ENCODE measurements at places on chromosomes 12 and 14. TPM values are rescaled to one million over a fixed set of nuclear protein-coding genes. Genes with fewer than 3 reads are reported as not detected.
A peak's percentile ranks its signal among the peaks of the same experiment; 100 is the strongest.

DIO2 gene
- total RNA-seq: 7.2 TPM

LGMN gene
- 100.0 TPM for total RNA-seq

KRT82 gene
- not detected for total RNA-seq

PIP4P1 gene
- total RNA-seq: 17.7 TPM

FOS gene
- 25.4 TPM for total RNA-seq

SLC6A13 gene
- total RNA-seq: 1.9 TPM

DNA sequence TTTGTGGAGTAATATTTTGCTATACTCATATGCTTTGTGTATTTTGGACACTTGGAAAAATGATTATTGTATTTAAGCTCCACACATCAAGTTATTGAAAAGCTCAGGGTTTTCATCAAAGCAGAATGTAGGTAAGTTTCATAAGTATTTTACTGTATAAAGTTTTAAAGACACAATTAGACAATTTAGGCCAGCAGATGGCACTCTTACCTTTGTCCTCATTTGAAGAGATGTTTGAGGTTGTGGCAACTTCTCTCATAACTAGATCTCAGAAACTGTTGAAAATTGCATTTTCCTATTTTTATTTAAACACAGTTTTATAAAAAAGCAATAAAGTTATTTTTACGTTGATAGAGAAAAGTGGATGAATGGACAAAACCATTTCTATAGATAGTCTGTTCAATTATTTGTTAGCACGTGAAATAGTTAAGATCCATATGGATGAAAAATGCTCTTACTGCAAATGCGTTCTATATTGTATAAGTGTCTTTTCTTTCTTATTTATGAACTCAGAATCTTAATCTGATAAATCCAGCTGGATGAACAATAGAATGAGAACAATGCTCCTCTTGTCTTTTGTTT lies 300.0 kb downstream of the AEBP2 start:
- no peak for DNase-seq

GRCh38 chr12:15052691-15053090 lies 79.8 kb downstream of the PDE6H start:
- no peak for DNase-seq

DNA sequence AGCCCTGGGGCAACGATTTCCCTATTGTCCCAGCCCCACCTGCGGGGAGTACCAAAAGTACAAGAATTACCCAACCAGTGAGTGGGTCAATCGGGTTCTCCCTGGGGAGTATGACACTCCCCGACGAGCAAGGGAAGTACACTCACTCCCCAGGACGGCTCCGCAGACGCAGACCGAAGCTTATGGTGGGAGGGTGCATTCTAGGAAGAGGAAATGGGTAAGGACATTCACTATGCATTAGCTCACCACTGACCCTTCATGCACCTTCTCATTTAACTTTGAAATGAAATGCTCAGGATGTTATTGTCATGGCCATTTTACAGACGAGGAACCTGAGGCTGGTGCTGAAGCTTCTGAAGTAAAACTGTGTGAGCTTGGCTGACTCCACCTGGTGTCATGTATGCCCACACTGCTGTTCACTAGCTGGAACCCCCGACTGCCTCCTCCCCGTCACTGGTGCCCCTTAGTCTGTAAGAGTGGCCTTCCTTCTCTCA lies 45.8 kb upstream of the TMED10 start:
- DNase-seq: peak; percentile 34

DNA sequence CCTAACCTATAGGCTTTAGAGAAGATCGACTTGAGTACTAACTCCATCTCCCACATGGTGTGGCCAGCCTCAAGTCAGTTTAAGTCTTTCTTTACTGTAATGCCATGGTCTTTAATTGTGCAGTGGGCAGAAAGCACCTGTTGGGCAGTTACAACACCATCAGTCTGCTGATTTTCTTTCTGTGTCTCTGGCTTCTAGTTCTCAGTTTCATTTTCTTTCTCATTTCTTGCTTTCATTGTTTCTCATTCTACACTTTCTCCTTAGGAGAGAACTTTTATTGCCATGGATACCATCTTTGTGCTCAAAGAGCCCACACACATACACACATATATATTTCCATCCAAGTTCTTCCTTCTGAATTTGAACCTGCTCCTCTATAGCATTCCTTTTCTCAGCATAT lies 96.1 kb upstream of the SLC16A7 start:
- no peak for DNase-seq

DNA sequence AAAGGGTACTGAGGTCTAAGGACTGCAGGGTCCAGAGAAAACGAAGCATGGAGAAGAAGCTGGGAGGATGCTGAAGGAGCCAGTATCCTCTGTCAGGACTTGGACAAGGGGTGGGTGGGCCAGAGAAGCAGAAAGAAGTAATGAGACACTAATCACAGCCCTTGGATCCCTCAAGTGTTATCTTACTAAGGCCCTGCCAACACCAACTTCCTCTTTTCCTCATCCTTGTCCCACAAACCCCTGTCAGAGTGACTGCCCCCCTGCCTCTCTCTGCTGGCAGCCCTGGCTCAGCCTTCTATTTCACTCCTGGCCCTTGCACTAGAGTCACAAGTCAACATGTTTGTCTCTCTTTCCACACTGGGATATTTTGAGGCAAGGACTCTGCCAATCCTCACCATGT lies 3.8 kb upstream of the ASIC1 start:
- no peak for DNase-seq

DNA sequence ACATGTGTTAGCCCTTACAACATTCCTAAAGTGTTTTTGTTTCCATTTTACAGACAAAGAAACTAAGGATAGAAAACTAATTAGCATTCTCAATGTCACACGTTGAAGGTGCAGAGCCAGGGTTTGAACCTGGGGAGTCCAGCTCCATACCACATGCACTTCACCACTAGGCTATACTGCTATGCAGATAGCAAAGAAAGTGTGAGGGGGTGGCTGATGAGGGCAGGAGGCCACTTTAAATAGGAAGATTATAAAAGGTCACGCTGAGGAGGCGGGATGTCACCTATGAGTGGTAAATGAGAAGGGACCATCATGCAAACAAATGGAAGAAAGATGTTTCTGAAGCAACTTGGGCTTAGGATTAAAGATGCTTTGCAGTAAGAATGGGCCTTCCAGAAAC lies 213.9 kb downstream of the EGLN3 start:
- no peak for DNase-seq

DNA sequence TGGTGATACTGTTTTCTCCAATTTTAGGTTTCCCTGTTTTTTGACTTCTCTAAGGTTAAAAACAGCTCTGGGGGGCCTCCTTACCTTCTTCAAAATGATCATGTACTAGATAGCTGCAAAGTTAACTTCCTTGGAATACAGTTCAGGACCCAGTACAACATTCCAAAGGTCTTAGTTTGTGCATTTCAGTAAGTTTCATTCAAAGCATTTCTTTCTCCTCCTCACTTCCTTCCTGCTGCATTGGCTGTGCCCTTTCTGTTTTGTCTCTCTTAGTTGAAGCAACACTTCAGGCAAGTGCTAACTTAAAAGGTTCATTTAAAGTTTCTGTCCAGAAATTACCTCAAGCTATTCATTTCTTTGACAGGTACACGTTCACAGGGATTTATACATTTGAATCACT lies 95.7 kb downstream of the SCN8A start:
- no peak for DNase-seq

GRCh38 chr12:117189725-117190209 lies 503 bp downstream of the FBXO21 start:
- peak; percentile 54 for DNase-seq

DNA sequence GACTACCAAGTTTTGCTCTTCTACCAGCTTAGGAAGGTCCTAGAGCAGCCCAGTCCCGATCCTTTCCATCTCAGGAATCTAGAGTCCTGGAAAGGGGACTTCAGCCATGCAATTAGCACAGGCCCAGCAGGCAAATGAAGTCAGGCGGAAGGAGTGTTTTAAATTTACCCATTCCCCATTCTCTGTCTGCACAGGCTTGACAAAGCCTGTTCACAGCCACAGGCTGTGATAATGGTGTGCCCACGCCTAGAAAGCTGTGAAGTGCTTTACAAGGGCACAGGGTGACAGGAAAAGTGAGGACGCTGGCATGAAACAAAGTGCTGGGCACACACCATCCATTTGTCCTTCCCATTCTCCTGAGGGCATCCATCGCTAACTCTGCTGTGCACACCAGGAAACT lies 79.0 kb downstream of the PITPNM2 start:
- peak; percentile 56 for DNase-seq

DNA sequence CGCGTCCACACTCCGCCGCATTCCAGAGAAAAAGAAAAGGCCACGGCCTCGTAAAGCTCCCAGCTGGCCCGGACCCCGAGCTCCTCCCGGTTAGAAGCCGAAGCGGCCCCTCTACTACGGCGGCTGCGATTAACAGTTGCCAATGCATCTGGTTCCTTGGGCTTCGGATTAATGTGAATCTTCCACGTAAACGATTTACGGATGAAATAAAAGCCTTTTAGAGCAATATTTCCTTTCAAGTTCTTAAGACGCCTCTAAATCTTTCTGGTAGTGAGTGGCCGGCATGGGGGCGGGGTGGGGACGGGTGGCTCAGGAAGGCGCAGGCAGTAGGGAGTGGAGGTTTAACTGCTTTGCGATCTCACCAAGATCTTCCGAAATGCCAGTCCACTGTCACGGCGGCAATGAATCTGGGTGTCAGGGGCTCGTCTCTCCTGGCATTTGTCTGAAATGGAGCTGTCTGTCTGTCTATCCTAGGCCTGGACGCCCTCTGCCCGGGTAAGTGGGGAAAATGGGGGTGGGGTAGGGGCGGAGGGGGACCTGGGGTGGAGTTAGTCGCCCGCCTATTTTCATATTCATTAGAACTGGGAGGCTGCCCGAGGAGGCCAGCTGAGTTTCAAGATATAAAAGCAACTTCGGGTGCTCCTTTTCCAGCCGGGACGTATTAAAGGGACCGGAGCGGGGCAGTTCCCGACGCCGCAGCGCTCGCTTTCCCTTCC lies 413 bp upstream of the ALX1 start:
- DNase-seq: peak; percentile 23

DNA sequence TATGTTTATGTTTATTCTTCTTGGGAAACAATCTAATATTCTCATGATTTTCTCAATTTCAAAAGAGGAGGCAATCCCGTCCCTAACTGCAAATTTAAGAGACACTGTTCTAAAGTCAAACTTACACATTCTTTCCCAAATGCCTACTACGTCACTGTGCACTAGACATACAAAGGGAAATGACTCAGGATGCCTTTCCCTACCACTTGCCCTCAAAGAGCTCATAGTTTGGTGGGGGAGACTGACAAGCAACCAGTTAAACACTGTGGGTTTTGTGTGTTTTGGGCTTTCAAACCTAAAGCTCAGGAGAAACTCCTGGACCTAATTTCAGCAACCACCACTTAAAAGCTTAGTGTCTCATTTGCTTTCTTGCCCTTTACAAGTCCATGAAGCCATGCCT lies 58.4 kb downstream of the ATP2B1 start:
- no peak for DNase-seq

GRCh38 chr14:104224131-104224505 lies 85.7 kb downstream of the KIF26A start:
- DNase-seq: no peak

GRCh38 chr12:132948146-132949066 lies 7.7 kb downstream of the ZNF605 start:
- DNase-seq: no peak

- no peak for DNase-seq
These were observed 332.7 kb downstream of the CACNA1C start for GRCh38 chr12:2385529-2385928.

- no peak for DNase-seq
These were observed 17.2 kb downstream of the ADCY6 start for GRCh38 chr12:48771588-48772112.

DNA sequence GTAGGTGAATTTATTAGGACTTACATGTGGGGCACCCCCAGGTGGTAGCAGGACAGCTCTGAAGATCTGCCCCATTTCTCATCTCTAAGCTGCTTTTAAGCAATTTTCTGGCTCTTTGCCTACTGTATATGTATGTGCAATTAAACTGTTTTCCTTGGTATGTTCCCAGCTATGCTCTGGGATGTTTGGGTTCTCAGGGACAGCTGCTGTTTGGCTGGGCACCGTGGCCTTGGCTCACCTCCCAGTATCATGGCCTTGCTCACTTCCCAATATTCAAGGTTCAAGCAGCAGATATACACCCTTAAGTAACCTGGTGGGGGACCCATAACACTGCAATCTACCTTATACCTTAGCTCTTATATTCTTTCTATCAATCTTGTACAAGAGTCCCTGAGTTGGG lies 53.7 kb upstream of the KITLG start:
- no peak for DNase-seq

DNA sequence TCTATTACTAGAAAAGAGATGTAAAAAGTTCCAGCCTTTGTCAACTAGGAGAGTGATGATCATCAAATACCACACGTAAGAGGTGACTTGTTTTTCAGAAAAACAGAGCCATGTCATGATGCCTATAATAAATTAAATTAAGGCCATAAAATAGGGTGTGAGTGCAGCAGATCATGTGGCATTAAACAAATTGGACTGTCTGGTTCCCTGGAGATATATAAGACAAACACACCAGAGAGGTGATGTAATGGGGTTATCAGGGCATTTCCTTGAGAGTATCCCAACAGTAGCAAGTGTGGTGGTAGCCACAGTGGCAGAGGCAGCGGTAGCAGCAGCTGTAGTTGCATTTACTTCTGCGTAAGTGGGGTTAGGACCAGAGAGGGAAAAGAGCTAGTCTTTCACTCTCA lies 14.6 kb upstream of the GALNT6 start:
- no peak for DNase-seq

Data from left ventricle myocardium superior (tissue), 1 donor.